Hair follicle dermal papilla cell (primary cell): ENCODE measurements at places on chromosomes 6 and 20. TPM values are rescaled to one million over a fixed set of nuclear protein-coding genes. Genes with fewer than 3 reads are reported as not detected.

SCUBE3 gene
- total RNA-seq: 3.0 and 9.4 TPM in 2 replicates

SYNJ2 gene
- 54.3 and 70.1 TPM in 2 replicates for total RNA-seq

IPCEF1 gene
- total RNA-seq: 0.24 and 0.65 TPM in 2 replicates

HLA-E gene
- total RNA-seq: 272 and 292 TPM in 2 replicates

TMEM217 gene
- 0.32 and 1.3 TPM in 2 replicates for total RNA-seq

KIF13A gene
- 86.8 and 114 TPM in 2 replicates for total RNA-seq

PXDC1 gene
- total RNA-seq: 149 and 150 TPM in 2 replicates

MUC21 gene
- not detected in 2 replicates for total RNA-seq

MEP1A gene
- total RNA-seq: not detected in 2 replicates

FAM50B gene
- 7.8 and 8.6 TPM in 2 replicates for total RNA-seq

HEY2 gene
- 2.2 and 2.3 TPM in 2 replicates for total RNA-seq

MEA1 gene
- total RNA-seq: 26.4 and 29.3 TPM in 2 replicates

ARFGEF3 gene
- total RNA-seq: 1.5 and 1.7 TPM in 2 replicates

NNAT gene
- 1.8 and 2.4 TPM in 2 replicates for total RNA-seq

MAPK13 gene
- total RNA-seq: 2.8 and 4.1 TPM in 2 replicates

MRAP2 gene
- total RNA-seq: 0.12 and 0.32 TPM in 2 replicates

SAPCD1 gene
- total RNA-seq: 0.61 TPM in 1 of 2 replicates, not detected in the other

PRICKLE4 gene
- not detected in 2 replicates for total RNA-seq
